Vein endothelial cell (primary cell): ENCODE measurements at places on chromosomes 16 and 17. TPM values are rescaled to one million over a fixed set of nuclear protein-coding genes. Genes with fewer than 3 reads are reported as not detected.

Gene NDRG4
- 63.3 and 127 TPM in 2 replicates for total RNA-seq

Gene VTN
- total RNA-seq = 0.10 TPM in 1 of 2 replicates, not detected in the other

Gene NGFR
- total RNA-seq = not detected in 2 replicates

Gene STRADA
- 34.7 and 36.6 TPM in 2 replicates for total RNA-seq

Gene PMFBP1
- total RNA-seq = not detected in 2 replicates

Gene TMIGD1
- total RNA-seq = not detected in 2 replicates

Gene SCNN1G
- total RNA-seq = 0.10 and 0.33 TPM in 2 replicates

Gene CCDC154
- total RNA-seq = under 0.01 and 0.10 TPM in 2 replicates

Gene ROGDI
- 13.1 and 14.7 TPM in 2 replicates for total RNA-seq

Gene CTF1
- total RNA-seq = 0.19 and 0.65 TPM in 2 replicates

Gene ASGR1
- 10.3 and 10.8 TPM in 2 replicates for total RNA-seq

Gene SPATA20
- 52.6 and 56.7 TPM in 2 replicates for total RNA-seq

Gene MT1M
- 0.65 and 2.4 TPM in 2 replicates for total RNA-seq

Gene CRHR1
- total RNA-seq = not detected in 2 replicates

Gene DHRS11
- total RNA-seq = 6.2 and 10.1 TPM in 2 replicates

Gene CHST5
- total RNA-seq = 0.33 TPM in 1 of 2 replicates, not detected in the other

Gene STH
- not detected in 2 replicates for total RNA-seq

Gene PIK3R5
- not detected in 2 replicates for total RNA-seq

Gene ABCA10
- 0.98 and 2.5 TPM in 2 replicates for total RNA-seq

Gene KRTAP4-9
- not detected in 2 replicates for total RNA-seq
